Neural progenitor cell (in vitro differentiated cells): ENCODE measurements at places on chromosomes 2 and 18.

- no peak for DNase-seq
Measured at GRCh38 chr2:60465736-60466135, 87.7 kb downstream of the BCL11A start.

DNA sequence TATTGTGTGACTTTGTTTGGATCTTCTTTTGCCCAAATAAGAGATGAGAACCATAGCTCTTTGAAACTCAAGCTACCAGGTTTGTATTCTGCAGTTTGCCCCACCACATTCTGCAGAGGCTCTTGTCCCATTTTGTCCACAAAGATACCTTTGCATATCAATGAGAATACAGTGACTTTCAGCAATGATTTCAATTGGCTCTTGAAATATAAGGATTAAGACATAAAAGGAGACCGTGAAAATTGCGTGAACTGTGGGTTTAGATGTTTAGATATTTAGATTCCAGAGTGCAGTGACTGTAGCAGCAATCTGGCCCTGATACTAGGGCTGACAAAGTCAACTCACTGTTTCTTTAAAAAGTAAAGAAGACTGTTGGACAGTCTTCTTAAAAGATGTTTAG lies 146.6 kb upstream of the SP5 start:
- no peak for DNase-seq

DNA sequence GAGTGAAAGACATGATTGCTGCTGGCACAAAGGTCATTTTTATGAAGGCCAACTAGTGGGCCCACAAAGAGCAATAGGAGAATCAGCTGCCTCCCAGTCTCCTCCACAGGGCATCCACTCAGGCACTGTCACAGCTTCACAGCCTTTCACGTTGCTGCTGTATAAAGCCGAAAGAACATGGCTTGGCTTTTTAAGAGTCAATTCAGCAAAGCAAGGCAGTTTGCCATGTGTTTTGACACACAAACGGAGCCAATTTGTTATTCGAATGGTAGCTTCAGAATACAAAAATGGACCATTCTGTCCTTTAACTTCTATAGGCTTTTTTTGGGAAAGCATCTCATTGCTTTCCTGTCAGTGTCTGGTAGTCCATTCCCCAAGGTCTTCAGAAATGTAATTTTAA lies 283.4 kb upstream of the PARD3B start:
- no peak for DNase-seq

DNA sequence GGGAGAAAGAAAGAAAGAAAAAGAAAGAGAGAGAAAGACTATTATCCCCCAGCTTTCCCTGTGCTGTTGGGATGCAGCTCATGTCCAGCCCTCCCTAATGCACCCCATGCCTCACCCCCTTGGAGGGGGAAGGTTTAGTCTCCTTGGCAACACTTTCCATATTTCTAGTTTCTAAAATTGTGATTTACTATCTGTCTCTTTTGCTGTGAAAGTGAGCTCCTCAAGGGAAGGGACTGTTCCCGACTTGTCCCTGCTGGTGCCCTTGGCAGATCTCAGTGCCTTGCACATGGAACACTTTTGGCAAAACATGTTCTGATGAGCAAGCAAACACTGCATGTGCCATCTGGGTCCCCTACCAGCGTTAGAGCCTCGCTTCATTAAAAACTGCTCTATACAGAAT lies 11.7 kb upstream of the NAPG start:
- DNase-seq, result no peak

- DNase-seq, result no peak
Measured at GRCh38 chr18:13353084-13353823, 134.7 kb downstream of the LDLRAD4 start.

- peak; percentile 55 for DNase-seq
Measured at GRCh38 chr18:36493349-36494159, 196.0 kb downstream of the FHOD3 start.

DNA sequence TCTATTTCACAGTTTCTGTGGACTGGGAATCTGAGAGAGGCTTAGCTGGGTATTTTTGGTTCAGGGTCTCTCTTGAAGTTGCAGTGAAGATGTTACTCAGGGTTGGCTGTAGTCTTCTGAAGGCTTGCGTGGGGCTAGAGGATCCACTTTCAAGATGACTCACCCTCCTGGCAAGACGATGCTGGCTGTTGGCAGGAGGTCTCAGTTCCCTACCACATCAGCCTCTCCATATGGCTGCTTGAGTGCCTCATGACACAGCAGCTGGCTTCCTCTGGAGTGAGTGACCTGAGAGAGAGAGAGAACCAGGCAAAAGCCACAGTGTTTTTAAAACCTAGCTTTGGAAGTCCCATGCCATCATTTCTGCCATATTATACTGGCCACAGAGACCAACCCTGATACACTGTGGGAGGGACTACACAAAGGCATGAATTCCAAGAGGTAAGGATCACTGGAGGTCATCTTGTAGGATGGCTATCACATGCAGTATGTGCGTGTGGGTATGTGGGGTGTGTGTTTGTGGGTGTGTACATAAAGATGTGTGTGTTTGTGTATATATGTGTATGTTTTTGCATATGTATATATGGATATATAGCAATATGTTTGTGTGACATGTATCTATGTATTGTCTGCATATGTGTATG lies 25.1 kb downstream of the DNPEP start:
- DNase-seq, result no peak

- no peak for DNase-seq
Measured at GRCh38 chr2:238313289-238313990, 6.9 kb upstream of the TRAF3IP1 start.

GRCh38 chr2:175097297-175097696 lies 70.7 kb downstream of the ATF2 start:
- DNase-seq, result no peak
